Activated T-helper 1 cell treated with anti-CD3 and anti-CD28 coated beads, Interleukin-2, amount 50 U/mL, for 16 hours (primary cell): ENCODE measurements at places on chromosomes 3 and 15.
A peak's percentile ranks its signal among the peaks of the same experiment; 100 is the strongest.

DNA sequence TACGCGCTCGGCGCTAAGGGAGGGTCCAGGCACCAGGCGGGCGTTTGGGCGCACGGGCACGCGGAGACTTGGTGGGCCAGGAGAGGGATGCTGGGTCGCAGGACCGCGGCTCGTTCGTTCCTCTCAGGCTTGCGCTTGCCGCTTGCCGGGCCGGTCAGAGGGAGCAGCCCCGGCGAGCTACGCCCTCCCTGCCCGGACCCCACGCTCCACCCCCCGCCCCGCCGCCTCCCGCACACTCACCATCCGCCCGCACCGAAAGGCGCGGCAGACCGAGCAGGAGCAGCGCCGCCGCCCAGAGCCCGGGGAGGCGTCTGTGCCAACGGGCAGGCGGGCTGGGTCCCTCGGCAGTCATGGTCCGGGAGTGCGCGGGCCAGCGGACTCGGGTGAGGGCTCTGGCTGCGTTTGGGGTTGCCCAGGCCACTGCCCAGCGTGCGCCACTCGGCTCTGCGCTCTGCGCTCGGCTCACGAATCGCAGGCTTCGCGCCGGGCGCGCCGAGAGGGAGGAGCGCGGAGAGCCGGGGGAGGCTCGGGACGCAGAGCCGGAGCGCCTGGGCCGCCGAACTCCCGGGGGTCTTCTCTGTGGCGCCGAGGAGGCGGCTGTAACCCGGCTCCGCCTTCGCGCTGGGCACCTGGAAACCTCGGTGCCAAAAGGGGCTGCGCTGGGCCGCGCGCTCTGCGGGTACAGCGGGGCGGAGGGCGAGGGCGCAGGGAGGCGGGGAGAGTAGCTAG lies at the start of gene SUSD5:
Gene SUSD5 (minus strand): TSS at position 365 of the 729 bp plus-strand sequence. CDS start 13 bp downstream, at position 352.
- no peak for DNase-seq

- DNase-seq, result no peak
These were observed 126.1 kb downstream of the LRRK1 start for GRCh38 chr15:101045236-101045646.

- no peak for DNase-seq
These were observed 7.4 kb upstream of the DLG1 start for GRCh38 chr3:197305854-197306253.

GRCh38 chr15:33518421-33518820 lies 207.7 kb downstream of the RYR3 start:
- DNase-seq, result no peak

DNA sequence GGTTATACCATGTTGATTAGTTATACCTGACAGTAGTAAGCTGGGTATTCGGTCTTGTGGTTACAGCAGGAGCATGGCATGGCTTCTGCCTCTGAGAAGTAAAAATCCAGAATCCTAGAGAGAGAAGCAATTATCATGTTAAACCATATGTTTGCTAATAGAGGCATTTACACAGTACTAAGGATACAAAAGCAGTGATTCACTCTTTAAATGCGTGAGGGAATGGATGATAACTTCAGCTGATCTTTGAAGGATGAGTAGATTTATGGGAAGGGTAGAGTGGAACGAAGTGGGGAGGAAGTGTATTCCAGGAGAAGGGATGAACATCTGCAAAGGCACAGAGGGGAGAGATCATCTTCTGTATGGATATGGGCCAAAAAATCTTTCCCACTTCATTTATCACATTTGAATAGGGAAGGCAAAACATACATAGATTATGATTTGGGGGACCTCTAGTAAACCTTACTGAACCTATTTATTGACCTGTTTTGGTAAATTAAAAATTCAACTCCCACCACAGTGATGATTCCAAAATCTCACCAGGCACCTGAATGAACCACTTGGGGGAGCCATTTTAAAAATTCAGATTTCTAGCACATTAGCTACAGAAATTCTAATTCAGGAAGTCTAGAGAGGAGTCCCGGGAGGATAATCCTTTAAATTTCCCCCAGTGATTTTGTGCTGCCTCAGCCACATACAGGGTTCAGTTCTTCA lies 35.1 kb downstream of the IGSF10 start:
- DNase-seq, result no peak

GRCh38 chr15:59528961-59529402 lies 82.6 kb upstream of the GCNT3 start:
- DNase-seq, result peak; percentile 40

- DNase-seq, result no peak
These were observed 32.4 kb upstream of the TRPM1 start for GRCh38 chr15:31133890-31134289.

DNA sequence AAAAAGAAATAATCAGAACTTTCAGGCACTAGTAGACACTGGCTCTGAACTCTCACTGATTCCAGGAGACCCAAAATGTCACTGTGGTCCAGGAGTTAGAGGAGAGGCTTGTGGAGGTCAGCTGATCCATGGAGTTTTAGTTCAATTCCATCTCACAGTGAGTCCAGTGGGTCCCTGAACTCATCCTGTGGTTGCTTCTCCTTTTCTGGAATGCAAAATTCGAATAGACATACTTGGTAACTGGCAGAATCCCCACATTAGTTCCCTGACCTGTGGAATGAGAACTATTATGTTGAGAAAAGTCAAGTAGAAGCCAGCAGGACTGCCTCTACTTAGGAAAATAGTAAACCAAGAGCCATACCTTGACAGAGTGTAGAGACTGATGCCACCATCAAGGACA lies 87.3 kb upstream of the OXTR start:
- no peak for DNase-seq

GRCh38 chr3:77672016-77672415 lies 632.1 kb downstream of the ROBO2 start:
- DNase-seq, result no peak

DNA sequence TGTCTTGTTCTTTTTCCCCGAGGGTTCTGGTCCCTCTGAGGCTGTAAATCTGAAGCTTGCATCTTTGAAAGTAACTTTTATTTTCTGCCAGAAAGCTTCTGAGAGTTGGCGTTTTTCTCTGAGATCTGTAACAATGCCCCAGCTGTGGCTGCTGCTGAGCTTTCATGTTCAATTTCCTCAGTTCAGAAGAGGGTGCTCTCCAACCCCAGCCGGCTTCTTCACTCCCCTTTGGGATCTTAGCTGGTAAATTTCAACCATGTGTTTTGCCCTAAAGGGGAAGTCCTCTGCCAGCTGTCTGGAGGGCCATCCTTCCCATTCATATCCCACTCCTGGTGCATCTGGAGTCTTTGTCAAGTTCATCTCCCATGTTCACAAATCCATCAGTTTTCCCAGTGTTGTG lies 18.3 kb upstream of the CFAP100 start:
- no peak for DNase-seq

DNA sequence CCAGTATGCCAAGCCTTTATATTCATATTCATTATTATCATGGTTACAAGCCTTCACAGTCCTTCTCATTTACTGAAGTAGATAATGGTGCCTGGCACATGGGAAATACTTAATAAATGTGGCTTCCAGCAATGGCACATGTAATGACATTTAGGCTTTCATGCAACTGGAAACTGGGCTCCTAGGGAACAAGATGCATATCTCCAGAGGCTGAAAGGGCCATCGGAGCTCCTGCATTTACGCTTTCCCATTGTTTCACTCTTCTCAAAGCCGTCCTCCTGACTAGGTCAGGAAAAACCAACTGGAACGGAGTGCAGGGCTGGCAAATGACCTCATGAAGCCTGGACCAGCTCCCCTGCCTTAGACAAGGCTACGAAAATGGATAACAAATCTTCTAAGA lies 474.9 kb downstream of the MAGI1 start:
- no peak for DNase-seq

GRCh38 chr15:25176991-25177954 lies 222.5 kb downstream of the SNRPN start:
- no peak for DNase-seq

DNA sequence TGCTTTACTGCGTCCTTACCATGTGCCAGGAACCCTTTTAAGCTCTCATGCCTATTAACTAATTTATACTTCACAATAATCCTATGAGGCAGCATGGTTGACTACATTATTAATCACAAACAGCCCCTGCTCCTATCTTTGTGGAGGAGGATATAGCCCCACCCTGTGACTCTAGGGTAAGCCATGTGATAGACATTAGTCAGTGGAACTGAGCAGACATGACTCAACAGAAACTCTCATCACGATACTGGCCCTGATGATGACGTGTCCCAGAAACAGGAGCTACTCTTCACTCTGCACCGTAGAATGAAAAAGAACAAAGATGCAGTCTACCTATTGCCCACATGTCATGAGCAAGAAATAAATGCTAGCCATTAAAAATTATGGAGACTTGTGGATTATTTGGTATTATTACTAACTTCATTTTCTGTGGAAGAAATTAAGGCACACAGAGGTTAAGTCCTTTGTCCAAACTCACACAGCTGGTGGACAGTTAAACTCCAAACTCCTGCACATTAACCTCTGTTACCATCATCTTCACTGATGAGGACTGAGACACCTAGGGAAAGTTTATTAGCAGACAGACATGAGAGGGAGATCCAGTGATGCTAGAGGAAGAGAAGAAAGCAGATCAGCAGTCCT lies 51.2 kb downstream of the CFAP20DC start:
- DNase-seq, result no peak

DNA sequence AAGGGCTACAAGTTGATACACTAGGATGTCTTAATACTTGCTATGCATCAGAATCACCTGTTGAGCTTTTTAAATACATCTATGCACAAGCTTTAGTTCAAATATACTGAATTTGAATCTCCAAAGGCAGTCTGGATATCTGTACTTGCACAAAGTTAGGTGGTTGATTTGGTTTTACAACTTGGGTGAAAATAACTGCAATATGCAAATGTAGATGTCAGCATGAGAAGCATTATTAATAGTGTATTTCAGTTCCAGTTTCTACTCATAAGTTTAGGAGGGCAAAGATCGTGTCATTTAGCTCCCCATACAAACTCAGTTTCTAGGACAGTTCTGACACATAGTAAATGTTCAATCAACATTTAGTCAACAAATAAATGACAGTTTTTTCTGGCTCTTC lies 25.6 kb downstream of the IQCB1 start:
- DNase-seq, result no peak

DNA sequence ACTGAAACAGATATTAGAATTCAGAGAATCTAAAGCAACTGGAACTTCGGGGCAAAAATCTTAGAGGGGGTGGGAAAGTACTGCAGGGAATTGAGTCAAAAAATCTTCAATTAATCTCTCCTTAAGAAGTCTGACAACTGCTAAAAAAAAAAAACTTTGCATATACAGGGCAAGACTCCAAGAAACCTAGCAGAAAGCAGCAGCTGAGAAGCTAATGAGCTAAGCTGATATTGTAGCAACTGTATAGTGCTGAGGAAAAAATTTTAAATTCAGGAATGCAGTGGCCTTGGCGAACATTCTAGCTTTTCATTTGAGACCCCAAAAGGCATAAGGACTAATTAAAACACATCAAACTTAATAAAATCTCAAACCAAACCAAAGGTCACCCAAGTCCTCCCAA lies 113.6 kb downstream of the SCAPER start:
- no peak for DNase-seq

GRCh38 chr15:69150336-69150735 lies 10.1 kb upstream of the GLCE start:
- DNase-seq, result no peak

DNA sequence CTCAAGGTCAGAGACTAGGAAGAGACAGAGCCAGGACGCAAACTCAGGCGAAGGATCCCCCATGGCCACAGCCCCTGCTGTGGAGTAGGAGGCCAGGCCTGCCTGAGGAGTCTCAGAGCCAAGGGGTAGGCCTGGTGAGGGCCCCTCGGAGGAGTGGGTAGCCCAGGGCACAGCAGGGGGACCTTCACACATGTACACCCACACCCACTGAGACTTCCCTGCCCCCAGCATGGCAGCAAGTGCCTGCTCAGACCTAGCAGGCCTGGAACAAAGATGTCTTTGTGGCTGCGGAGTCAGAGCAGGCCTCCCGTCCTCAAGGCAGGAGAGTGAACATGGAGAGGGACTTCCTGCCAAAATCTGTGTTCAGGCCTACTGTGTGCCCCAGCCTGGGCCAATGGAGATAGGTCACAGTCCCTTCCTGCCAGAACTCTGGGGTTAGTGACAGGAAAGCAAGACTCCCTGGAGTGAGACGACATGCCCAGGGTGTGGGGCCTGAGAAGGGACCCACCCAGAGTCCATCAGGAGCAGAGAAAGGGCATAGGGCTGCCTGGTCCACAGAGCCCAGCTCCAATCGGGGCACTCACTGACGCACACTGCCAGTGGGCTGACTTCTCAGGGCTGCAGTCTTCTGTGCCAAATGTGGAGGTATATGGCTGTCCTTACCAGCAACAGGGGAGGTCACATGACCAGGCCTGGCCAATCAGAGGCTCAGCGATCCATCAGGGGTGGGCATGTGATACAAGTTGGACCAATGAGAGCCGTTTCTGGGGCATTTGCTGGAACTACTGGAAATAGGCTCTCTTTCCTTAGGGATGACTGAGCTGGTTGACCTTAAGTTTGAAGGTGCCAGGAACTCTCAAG lies 2.3 kb downstream of the GRIP2 start:
- DNase-seq, result no peak

- no peak for DNase-seq
These were observed 551 bp downstream of the NLGN1 start for GRCh38 chr3:173398111-173398479.

DNA sequence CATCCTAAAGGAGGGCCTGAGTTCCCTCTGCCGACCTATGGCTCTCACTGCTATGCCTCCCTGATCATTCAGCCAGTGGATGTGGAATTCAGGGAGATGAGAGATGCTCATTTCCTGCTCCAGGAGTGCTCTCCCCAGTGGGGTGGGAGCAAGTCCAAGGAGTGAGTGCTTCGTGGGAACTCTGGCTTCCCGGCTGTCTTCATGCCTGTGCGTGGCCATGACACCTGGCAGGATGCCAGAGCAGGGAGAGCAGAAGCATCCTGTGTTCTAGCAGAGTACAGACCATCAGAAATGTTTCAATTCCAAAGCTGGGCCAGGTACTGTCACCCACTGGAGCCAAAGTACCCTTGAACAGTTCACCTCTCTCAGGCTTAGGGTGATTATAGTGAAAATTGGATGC lies 45.1 kb downstream of the APH1B start:
- no peak for DNase-seq

DNA sequence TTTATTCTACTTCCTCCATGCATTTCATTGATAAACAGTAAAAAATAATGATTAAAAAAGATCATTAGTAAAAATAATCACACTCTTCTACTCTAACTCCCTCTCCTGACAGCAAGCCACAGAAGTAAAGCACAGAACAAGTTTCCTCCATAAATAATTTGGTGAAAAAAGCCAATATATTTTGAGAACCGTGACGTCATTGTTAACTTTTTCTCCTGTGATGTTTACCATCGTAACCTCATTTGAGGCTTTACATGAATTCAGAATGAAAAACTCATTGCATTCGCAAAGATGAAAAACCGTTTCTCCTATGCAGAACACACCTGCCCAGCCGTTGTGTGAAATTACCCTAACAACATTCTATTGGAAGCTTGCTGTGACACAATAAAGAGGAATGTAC lies 120.7 kb downstream of the NSUN3 start:
- no peak for DNase-seq
